Lower lobe of right lung (tissue), 2 donors: ENCODE measurements at places on chromosomes 6 and 20. TPM values are rescaled to one million over a fixed set of nuclear protein-coding genes. Genes with fewer than 3 reads are reported as not detected.

The MEP1A gene
- 0.41 TPM for total RNA-seq

The RIMS4 gene
- total RNA-seq = 3.5 TPM

The SMPDL3A gene
- total RNA-seq = 17.9 TPM

The ID4 gene
- total RNA-seq = 27.8 TPM
